ENCODE measurements at places on chromosomes 2 and 18. TPM values are rescaled to one million over a fixed set of nuclear protein-coding genes. Genes with fewer than 3 reads are reported as not detected.
A peak's percentile ranks its signal among the peaks of the same experiment; 100 is the strongest.

- DNase-seq: no peak
Measured at GRCh38 chr2:205696927-205697441, 14.7 kb downstream of the NRP2 start.

GRCh38 chr18:33440060-33441043 lies at the start of gene CCDC178:
Gene CCDC178, minus strand, starts transcription at chr18:33440721. Its CDS starts 28,633 bp downstream, at chr18:33412088.
- no peak for DNase-seq

- no peak for DNase-seq
Measured at GRCh38 chr2:85999061-85999831, 106.4 kb downstream of the POLR1A start.

DNA sequence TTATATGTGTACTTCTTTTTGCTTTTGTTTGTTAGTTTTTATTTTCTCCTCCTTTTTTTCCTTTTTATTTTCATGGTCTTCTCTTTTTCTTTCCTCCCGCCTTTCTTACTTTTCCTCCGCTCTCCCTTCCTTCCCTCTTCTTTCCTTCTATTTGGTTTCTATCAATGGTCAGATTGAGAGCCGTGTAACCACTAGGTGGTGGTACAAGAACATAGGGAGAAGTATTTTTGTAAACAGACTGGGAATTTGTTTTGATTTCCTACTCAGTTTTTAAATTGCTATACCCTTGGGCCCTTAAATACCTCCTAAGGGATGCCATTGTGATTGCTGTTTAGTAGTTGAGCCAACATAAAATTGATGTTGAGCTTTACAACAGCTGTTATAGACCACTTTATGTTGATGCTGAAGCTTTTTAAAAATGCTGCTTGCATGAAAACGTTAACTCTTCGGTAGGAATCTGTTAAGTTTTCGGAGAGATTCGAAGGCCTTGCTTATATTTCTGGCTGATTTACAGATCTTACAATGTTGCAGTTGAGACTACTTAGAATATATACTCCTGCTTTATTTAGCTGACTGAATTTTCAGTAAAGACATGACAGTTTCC lies 124.2 kb downstream of the UBE2E3 start:
- no peak for DNase-seq

- DNase-seq: no peak
Measured at GRCh38 chr2:12607971-12608370, 108.8 kb upstream of the TRIB2 start.

GRCh38 chr2:100188326-100188725 lies 45.9 kb upstream of the AFF3 start:
- DNase-seq: no peak

GRCh38 chr2:49226360-49226759 lies 72.0 kb upstream of the FSHR start:
- DNase-seq: no peak

GRCh38 chr2:217047209-217047608 lies 187.3 kb upstream of the TNP1 start:
- no peak for DNase-seq

DNA sequence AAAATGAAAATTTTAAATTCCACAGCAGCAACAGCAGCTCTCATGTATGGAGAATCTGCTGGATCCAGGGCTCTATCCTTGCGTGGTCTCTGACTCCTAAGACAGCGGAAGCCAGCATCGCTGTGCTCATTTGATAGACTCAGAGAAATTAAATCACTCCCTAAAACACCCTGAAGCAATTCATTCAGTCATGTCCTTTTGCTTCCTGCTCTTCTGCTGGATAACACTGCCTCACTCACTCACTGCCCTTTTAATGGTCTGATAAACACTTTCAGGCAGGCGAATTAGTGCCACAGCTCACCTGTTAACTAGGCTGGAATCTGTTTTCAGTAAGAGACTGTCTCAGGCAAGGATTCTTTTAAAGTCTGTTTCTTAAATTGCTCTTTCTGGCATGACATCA lies 10.0 kb downstream of the WIPF1 start:
- no peak for DNase-seq

DNA sequence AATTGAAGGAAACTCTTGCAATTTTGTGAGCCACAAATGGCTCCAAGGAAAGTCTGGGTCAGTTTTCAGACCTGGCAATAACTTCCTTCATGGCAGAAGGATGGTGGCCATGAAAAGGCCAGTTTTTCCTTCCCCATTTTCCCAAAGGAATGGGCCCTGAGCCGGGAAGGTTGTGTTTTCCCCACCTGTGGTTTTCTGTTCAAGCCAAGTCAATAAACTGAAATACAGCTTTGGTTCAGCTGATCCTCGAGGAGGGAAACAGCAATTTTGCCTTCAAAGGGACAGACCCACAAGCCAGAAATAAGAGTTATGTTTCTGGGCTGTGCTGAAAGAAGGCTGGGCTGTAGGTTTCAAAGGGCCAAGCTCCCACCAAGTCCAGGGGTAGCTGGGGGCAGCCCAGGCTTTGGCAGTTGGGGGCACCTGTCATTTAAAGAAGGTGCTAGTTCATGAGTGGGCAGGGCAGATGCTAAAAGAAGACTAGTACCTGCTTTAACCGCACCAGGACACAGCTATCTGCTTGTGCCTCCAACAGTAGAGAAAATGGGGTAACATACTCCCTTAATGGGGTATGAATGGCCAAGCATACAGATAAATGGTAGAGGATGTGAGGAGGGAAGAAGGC lies 97.0 kb downstream of the TTC32 start:
- DNase-seq: no peak

DNA sequence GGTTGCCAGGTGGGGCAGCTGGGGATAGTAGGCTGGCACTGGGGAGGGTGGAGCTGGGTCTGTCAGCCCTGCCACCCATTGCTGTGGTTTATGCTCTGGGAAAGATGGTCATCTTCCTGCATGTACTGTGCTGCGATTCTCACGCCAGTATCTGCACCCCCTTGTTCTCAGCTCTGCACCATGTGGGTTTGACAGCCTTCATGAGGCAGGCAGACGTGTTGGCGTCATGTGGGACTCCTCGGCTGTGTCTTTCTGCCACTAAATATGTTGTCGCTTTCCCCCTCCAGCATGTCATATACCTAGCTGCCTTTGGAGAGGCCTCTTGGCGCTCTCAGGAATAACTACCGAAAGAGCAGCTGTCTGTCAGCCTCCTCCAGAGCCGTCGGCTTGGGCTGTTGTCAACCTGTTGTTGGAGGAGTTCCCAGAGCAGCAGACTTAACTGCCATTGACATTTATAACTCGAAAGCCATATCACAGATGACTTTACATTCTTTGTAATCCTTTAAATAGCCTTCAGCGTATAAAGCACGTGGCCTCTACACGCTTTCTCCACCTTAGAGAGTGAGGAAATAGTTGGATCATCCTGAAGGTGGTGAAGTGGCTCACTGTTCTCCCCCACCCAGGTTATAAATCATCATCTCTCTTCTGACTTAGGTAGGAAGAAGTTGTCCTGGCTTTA lies 80.4 kb upstream of the MGAT5 start:
- peak; percentile 52 for DNase-seq

DNA sequence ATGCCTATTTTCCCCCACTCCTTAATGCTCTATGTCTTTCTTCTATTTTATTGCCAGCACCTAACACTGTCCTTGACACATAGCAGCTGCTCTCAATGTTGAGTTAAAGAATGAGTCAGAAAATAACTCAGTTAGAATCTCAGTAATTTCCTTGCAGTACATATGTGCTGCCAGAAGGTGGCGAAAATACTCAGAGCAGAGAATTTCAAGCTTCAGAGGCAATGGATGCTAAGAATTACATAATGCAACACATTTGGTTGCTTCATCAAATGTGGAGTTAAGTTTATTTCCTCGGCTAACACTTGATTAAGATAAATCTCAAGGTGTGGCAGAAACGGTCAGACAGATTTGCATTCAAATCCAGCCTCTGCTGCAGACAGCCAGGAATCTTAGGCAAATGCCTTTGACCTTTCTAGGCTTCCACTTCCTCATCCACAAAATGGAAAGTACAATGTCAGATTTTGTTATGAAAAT lies 105.6 kb downstream of the VSNL1 start:
- DNase-seq: no peak

DNA sequence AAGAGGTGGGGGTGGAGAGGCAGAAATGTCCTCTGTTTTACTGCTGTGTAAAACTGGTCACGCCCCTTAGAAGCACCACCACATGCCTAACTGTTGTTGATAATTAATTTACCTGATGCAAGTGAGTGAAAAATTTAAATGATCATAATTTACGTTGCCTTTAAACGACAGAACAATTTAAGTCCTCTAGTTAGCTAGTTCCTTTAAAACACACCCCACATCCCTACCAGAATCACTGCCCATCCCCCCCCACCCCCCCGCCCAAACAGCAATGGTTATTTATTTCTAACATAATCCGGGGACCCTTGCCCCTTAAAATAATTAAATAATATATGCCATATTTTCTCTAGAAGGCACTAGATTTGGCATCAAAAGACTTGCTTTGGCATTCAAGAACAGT lies 633 bp upstream of the PPIG start:
- DNase-seq: no peak

DNA sequence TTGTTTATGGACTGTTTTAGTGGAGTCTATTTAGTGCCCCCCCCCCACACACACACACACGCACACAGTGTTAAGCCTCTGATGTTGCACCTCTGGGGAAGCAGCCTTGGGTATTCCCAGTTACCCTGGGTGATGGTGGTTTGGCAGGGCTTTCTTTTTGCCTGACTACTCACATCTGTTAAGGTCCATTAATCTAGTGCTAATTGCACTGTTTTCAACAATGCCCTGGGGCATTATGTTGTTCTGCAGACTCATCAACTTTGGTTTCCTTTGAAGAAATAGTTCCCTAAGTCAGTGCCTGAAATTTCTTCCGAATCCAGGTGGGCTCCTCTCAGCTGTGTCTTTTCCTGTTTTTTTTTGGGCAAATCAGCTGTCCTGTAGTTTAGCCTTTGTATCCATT lies 34.7 kb downstream of the SPOPL start:
- DNase-seq: no peak

GRCh38 chr2:62741127-62741526 lies 35.6 kb downstream of the EHBP1 start:
- no peak for DNase-seq

DNA sequence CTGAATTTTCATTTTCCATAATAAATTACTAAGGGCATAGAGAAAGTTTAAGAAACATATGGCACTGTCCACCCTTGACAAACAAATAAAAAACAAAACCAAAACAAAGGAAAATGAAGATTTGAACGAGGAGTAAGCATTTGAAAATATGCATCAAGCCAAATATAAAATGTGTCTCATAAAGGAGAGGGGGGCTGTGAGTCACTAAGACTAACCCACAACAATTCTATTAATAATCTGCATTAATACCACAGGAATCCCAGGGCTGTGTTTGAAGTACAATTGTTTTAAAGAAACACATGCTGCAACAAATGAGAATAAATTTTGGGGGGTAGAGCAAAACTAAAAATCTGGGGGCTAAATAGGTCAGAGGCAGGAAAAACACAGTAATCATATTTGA lies 53.8 kb upstream of the STK17B start:
- DNase-seq: no peak

GRCh38 chr2:70007151-70007550 lies 45.7 kb upstream of the ASPRV1 start:
- no peak for DNase-seq

GRCh38 chr2:231717281-231718171 lies 9.2 kb downstream of the PTMA start:
- peak; percentile 50 for DNase-seq

GRCh38 chr2:78077633-78078032 lies 555.5 kb upstream of the LRRTM4 start:
- no peak for DNase-seq

- DNase-seq: no peak
Measured at GRCh38 chr18:44979748-44980147, 299.1 kb downstream of the SETBP1 start.

GRCh38 chr2:218296200-218296599 lies 3.9 kb upstream of the TMBIM1 start:
- no peak for DNase-seq

PCARE gene
- 0.33 TPM for total RNA-seq

ASTL gene
- 0.38 TPM for total RNA-seq

TRIM43 gene
- not detected for total RNA-seq

RGPD6 gene
- total RNA-seq: 68.0 TPM

ANKRD44 gene
- total RNA-seq: 45.8 TPM

SOX11 gene
- 2.0 TPM for total RNA-seq
